Heart left ventricle (tissue), 16 donors: ENCODE measurements at places on chromosomes 2 and 18. TPM values are rescaled to one million over a fixed set of nuclear protein-coding genes. Genes with fewer than 3 reads are reported as not detected.

The SKOR2 gene
- not detected for total RNA-seq

The ZCCHC2 gene
- 11.2 TPM for total RNA-seq

- DNase-seq: no peak
Observed at GRCh38 chr2:235268535-235268934, 225.3 kb upstream of the AGAP1 start.

The ONECUT2 gene
- total RNA-seq: 0.08 TPM

- no peak for DNase-seq
Observed at GRCh38 chr2:233115121-233115520, 55.0 kb downstream of the INPP5D start.

The IL1A gene
- total RNA-seq: not detected

GRCh38 chr2:48080534-48081316 lies 174.4 kb upstream of the FBXO11 start:
- DNase-seq: no peak

The NBEAL1 gene
- 26.9 TPM for total RNA-seq

DNA sequence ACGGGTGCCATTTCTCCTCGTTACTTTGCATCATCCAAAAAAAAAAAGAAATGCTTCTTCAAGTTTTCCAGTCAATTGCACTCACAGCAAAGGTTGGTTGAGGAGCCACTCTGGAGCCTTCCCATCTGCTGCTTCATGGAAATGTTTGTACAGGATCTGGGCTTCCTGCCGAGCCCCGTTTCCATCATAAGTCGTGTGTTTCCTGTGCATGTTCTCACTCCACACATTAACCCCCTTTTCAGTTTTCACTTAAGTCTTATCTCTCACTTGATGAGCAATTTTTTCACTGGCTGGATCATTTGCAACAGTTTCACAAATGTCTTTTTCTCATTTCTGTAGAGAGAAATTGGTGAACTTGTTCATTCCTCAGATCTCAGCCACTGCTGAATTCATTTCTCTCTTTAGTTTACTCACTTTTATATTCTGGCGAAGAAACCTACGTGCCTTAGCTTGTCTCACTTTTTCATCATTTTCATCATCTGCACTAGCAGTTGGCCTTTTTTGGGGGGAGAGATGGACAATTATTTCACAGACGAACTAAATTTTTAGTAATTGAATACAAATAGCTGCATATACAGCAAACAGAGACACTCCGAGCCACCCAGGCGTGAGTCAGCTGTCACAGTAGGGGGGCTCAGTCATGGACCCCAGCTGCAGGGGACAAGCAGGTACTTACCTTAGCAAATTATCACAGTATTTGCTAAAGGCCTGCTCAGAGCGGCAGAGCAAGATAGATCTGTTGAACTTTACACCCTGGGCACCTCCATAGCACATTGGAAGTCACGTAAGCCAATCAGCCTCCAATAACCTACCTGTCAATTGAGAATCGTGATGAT lies 750.8 kb upstream of the ID2 start:
- DNase-seq: no peak

GRCh38 chr2:80429251-80429650 lies 124.7 kb upstream of the LRRTM1 start:
- DNase-seq: no peak

DNA sequence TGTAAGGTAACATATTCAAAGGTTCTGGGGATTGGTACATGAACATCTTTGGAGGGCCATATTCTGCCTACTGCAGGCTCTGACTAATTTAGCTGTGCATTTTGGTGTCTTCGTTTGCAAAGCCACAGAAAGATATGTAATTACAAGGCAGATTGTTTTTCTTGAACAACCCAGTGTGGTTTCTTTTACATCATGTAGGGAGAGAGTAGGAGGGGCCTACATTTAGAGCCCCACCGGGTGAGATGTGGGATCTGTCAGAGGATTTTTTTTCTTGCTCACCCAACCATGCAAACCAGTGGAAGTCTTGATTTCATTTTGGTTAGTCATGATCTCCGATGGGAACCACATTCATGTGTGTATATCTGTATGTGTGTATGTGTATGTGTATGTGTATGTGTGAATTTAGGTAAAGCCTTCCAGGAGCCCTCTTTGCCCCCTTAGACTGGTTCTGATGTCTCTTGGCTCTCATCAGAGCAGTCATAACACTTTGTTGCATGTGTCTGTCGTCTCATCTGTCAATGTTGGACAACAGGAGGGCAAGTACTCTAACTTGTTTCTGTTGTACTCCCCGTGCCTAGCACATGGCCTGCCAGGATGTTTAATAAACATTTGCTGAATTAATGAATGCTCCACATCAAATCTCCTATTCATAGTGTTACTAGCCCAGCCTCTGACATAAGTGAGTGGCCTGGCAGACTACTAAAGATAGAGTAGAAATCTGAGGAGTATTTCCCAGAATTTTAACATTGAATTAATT lies 239.9 kb downstream of the MTX2 start:
- no peak for DNase-seq

The QPCT gene
- 7.2 TPM for total RNA-seq

The GPR17 gene
- not detected for total RNA-seq

DNA sequence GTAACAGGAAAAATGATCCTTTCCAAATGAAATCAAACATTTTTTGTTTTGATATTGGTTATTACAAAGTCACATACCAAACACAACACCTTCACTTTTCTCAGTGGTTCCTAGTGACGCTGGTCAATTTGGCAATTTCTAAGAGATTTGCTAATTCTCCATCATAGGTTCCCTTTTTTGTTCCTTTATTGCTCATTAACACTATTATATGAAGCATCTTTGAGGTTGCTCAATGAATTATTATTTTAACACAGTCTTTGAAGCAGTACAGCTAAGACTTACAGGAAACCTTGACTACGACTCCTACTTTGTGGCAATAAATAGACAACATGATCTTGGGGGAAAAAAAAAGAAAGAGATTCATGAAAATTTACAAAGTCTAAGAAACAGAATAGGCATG lies 152.2 kb upstream of the VRK2 start:
- no peak for DNase-seq

- DNase-seq: peak; percentile 47
Observed at GRCh38 chr2:111117598-111118480, 2.9 kb upstream of the BCL2L11 start.

The REEP1 gene
- 34.6 TPM for total RNA-seq

GRCh38 chr2:127660291-127660578 lies 14.3 kb downstream of the GPR17 start:
- DNase-seq: no peak

GRCh38 chr2:149537092-149537726 lies 50.4 kb downstream of the MMADHC start:
- DNase-seq: no peak
